ENCODE measurements at places on chromosomes 2 and 18.

- no peak for DNase-seq
Measured at GRCh38 chr18:60248336-60249330, 123.9 kb downstream of the MC4R start.

GRCh38 chr2:233794128-233794658 lies 16.1 kb downstream of the MROH2A start:
- no peak for DNase-seq

DNA sequence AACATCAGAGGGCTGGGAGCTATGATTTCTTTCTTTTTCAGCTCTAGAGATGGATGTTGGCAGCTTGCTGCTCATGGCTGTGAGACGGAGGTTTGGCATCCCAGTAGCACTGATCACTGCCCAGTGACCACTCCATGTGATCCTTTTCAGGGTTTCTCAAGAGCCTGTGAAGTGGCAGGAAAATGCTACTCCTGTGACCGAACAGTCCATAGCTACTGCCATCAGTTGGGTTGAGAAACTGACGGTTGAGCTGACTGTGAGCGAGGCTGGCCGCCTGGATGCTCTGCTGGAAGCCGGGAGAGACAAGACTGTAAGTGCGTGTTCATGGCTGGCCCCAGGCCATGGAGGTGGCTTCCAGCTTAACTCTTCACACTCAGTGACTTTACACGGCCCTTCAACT lies 34.2 kb downstream of the VWA3B start:
- DNase-seq: peak; percentile 53

- DNase-seq: no peak
Measured at GRCh38 chr2:86066007-86066578, 39.6 kb downstream of the POLR1A start.

- DNase-seq: no peak
Measured at GRCh38 chr18:6221602-6222014, 193.1 kb downstream of the L3MBTL4 start.

DNA sequence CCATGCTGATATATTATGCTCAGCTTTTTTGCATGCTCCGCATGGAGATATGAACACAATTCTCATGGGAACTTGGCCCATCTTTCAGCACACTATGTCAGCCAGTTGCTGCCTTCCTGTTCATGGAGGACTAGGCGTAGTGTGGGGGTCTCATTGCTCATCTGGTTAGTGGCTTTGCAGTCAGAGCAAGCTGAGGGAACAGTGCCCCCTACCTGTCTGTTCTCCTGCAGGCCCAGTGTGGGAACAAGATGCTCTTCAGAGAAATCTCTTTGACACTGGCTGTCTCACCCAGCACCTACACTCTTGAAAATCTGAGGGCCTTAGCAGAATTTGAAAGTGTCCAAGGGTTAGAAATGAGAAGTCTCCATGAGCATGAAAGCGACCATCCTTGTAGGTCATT lies 47.1 kb downstream of the SPTBN1 start:
- DNase-seq: no peak

GRCh38 chr18:10006311-10006893 lies 92.6 kb downstream of the VAPA start:
- DNase-seq: no peak

DNA sequence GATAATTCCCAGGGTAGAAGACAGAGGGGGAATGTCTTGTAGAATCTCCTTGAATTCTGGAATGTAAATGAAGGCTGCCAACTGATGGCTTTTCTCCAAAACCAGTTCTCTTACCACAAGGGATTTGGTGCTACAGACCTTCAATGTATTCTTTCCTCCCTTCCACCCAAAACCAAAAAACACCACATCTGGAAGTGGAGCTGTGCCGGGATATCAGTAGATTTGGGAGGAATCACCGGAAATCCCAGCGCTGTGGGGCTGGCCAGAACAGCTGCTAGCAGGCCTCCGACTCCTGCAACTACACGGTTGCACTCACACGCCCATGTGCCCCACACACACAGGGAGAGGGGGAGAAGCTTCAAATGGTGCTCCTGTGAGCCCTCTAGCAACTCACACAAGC lies 45.7 kb downstream of the RPL31 start:
- DNase-seq: no peak

- no peak for DNase-seq
Measured at GRCh38 chr2:19547321-19547720, 188.9 kb upstream of the OSR1 start.

- DNase-seq: no peak
Measured at GRCh38 chr2:20669562-20670314, 2.8 kb downstream of the GDF7 start.

GRCh38 chr18:9321736-9322135 lies 12.8 kb upstream of the TWSG1 start:
- no peak for DNase-seq

- DNase-seq: no peak
Measured at GRCh38 chr2:190214426-190215194, 105.0 kb downstream of the HIBCH start.

DNA sequence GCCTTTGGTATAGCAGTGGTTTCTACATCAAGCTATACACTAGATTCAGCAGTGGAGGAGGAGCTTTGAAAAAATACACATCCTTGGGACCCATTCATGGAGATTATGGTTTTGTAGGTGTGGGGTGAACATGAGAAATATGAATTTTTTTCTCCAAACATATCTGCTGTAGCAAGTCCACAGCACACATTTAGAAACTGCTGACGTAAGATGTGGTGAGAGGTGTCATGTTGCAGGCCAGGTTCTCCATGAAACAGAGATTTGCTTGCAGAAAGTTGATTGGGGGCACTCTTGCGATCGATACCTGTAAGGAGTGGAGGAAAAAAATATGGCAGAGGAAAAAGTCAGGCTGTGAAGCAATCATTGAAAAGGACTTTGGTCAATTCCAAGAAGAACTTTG lies 67.9 kb downstream of the FASTKD2 start:
- no peak for DNase-seq

DNA sequence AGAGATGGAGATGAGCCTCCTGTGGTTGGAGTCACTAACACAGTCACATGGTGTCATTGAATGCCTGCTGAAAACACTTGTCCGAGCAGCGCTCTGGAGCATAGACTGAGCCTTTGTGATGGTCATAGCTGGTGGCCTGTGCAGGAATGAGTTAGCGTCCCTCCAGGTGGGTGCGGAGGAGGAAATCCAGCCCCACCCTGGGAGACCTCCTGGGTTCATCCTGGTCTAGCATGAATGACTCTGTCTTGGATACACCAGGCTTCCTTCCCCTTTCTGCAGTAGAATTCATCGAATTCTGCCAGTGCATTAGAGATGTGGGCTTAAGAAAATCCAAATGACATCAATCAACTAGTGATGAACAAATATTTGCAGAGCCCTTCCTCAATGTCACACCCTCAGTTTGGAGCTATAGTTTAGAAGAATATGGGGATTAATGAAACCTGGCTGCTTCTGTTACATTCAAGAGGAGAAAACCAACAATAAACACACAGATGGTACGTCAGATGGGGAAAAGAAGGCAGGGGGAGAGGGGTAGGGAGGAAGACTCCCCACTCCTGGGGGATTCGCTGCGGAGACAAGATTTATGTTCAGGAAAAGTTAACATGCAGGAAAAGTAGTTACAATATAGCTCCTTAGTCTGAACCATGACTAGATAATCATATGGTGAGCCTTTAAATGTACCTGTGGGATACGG lies 136.7 kb downstream of the DDX1 start:
- no peak for DNase-seq

DNA sequence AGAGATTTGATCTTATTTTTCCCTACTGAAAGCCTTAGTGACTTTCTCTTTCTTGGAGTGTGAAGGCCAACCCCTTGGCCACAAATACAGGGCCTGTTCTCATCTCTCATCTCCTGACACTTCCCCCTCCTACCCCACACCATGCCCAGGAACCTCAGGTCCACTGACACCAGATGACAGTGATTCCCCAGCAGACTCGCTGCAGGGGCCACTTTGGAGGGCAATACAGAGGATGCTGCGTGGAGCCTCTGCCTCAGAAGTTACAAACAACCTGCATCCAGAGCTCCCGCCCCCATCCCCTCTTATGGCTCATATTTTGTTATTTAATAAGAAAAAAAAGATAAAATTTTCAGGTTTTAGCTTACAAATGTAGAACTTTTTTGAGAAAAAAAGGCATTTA lies 70.1 kb upstream of the LGALSL start:
- no peak for DNase-seq

DNA sequence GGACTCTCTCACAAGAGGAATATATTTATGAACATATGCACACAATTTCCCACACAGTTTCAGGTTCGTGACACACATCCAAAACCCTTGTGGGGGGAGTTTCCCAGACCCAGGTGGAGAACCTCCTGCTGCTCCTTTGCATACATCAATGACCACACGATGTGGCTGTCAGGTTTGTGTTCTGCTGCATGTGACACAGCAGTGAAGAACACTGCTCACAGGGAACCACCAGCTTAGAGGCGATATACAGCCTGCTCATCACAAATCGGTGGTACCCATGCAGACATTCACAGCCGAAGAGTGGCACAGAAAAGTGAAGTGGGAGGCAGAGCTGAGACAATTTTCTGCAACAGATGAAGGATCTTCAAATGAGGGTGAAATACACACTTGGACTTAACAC lies 175.6 kb upstream of the ZFP36L2 start:
- DNase-seq: no peak

GRCh38 chr18:45829855-45830254 lies 4.4 kb downstream of the SIGLEC15 start:
- DNase-seq: no peak
